Left renal pelvis (tissue), 4 donors: ENCODE measurements at places on chromosomes 16 and 17.

GRCh38 chr17:74524653-74525464 is 6.4 kb downstream of the CD300LB start:
- no peak for DNase-seq

- DNase-seq, result no peak
Observed at GRCh38 chr17:48970224-48970623, 1.8 kb upstream of the GIP start.

- DNase-seq, result no peak
Observed at GRCh38 chr16:64475627-64476351, 646.1 kb downstream of the CDH11 start.

DNA sequence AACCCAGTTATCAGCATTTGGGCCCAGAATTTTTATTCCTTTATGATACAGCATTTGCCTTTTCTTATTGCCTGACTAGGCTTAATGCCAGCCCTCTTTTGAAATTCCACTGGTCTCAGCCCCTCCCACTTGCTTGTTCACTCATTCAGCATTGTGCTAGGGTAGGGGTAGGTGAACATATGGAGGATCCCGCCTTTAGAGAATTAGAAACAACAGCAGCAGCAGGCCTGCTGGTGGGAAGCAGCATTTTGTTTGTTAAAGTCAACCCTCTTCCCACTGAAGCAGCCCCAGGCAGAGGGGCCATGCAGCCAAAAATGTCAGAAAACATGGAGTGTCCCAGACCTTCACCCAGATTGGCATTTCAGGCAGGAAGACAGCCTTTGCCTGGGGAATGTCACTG is 1355.2 kb downstream of the CDH8 start:
- DNase-seq, result no peak
